ENCODE measurements at places on chromosomes 4 and X. TPM values are rescaled to one million over a fixed set of nuclear protein-coding genes. Genes with fewer than 3 reads are reported as not detected.

Gene HSD17B13
- total RNA-seq = 0.07 TPM

Gene RNF150
- not detected for total RNA-seq

Gene PDLIM3
- not detected for total RNA-seq

Gene SYNPO2
- total RNA-seq = 1.2 TPM

Gene SNCA
- 4.6 TPM for total RNA-seq
